ENCODE measurements at places on chromosomes 6 and 20.

DNA sequence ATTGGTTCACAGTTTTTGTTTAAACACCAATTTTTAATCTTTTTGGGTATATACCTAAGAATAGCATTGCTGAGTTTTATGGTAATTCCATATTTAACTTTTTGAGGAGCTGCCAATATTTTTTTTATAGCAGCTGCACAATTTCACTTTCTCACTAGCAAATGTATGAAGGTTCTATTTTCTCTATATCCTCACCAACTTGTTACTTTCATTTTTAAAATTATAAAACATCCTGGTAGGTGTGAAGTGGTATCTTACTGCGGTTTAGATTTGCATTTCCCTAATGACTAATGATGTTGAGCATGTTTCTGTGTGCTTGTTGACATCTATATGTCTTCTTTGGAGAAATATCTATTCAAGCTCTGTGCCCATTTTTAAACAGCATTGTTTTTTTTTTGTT is 452.1 kb downstream of the GRIK2 start:
- no peak for DNase-seq

GRCh38 chr20:2165871-2166270 is 64.2 kb downstream of the STK35 start:
- no peak for DNase-seq

DNA sequence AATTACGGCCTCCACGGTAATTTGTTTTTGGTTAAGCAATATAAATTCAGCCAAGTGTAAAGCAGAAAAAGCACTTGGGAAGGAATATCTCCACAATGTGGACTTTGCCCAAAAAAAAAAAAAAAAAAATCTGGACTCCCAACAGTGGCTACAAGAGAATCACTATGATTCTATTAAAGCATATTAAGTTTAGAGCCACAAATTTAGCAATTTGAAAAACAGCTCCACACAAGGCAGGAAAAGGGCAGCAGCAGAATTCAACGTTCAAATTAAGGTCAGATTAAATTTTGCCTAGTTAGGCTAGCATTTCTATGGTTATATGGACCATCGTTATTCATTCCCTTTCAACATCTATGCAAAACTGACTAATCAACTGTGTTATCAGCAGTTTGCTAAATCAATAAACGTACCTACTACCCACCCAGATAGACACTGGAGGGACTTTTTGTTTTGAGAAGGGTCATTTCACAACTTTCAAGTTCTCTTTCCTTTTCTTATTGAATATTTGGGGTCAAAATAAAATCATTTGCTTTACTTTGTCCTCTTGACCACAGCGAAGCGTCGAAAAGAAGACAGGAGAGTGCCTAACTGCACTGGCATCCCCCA is 1.0 kb downstream of the MCM9 start:
- DNase-seq, result no peak

DNA sequence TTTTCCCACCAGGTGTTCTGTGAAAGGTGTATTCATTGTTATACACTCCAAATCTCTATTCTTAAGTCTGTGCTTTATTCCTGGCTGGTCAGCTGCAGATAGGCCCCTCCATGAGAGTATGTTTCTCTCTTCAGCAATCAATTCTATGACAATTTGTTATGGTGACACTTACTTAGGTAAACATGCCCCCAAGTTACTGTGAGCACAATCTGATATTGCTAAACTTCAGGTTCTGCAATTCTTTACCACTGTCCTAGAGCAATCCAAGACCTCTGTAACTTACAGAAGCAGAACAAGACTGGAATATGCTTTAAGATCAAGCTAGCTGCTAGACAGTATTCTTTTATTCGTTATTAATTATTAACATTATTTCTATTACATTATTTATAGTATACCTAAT is 391.9 kb downstream of the FRK start:
- DNase-seq, result no peak

GRCh38 chr20:944774-945410 is 28.8 kb upstream of the ANGPT4 start:
- no peak for DNase-seq

- DNase-seq, result peak; percentile 65
Observed at GRCh38 chr6:123415844-123416468, 220.8 kb downstream of the TRDN start.

- no peak for DNase-seq
Observed at GRCh38 chr20:4151342-4151741, 136.0 kb upstream of the RNF24 start.

DNA sequence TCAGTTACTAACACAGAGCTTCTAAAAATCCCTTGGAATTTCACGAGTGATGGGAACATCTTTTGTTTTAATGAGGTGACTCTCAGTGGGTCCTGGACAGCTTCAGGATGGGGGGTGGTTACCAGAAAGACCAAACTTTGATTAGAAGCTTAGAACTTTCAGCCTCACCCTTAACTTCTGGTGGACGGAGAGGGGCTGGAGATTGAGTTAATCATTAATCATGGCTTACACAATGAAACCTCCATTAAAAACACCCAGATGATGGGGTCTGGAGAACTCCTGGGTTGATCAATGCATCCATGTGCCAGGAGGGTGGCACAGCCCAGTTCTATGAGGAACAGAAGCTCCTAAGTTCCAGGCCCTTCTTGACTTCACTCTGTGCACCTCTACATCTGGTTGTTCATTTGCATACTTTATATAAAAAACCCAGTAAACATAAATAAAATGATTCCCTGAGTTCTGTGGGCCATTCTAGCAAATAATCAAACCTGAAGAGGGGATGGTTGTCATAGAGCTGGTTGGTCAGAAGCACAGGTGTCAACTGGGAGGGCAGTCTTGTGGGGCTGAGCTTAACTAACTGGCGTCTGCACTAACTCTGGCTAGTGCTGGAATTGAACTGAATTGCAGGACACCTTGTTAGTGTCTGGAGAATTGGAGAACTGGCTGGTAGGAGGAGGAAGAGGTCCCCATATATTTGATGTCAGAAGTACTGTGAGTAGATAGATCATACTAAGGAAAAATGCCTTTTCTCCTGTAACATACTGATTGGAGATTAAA is 10.3 kb downstream of the RMND1 start:
- DNase-seq, result no peak

- no peak for DNase-seq
Observed at GRCh38 chr20:41100001-41100480, 37.3 kb upstream of the PLCG1 start.

DNA sequence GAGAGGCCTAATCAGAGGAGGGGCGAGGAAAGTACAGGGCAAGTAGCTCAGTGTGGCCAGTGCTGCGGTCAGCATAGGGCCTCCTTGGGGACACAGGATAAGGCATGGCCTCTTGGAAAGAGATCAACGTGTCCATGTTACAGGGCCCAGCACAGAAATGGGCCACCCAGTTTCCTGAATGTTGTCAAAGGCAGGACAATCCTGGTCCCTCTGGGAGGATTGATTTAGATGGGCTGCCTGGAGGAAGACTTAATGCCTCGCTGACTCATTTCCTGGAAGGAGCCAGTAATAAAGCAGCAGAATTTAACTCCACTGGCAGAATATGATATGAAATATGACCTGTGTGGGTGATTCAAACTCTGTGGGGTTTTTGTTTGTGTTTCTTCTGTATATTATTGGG is 16.6 kb downstream of the DDO start:
- DNase-seq, result no peak

- no peak for DNase-seq
Observed at GRCh38 chr20:20020908-20021307, 3.7 kb downstream of the NAA20 start.
